H9 (cell line): ENCODE measurements at places on chromosomes 3 and 15.

DNA sequence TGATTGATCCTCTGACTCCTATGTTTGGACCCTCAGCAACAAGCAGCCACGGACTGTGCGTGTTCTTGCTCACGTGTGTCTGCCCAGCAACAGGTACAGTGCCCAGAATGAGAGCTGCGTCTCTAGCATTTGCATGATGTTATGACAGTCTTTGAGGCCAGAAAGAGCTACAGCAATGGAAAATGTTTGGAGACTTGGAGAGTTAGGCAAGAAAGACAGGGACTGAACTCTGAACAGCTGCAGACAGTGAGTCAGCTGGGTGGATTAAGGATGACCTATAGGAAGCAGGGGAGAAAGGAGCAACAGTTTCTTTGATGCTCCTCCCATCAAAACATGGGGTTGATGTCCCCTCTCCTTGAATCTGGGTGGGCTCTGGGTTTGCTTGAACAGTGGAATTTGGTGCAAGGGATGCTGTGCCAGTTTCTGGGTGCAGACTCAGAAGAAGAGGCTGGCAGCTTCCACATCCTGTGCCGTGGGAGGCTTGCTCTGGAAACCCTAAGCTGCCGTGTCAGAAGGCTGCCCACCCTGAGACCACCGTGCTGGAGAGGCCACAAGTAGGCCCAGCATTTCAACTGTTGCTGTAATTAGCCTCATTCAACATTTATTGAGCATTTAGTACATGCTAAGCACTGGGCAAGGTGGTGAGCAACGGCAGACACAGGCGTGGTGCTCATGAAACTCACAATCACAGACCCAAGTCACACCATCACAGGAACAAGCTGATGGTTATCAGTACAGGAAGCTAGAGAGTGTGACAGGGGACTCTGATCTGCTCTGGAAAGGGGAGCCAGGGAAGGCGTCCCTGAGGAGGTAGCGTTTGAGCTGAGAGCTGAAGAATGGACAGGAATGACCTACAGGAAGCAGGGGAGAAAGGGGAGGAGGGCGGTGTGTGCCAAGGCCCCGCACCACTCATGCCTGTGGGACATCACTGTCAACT, 21.7 kb downstream of the CCR9 start:
- no peaks in the 10 kb centered on the region for H3K4me1 ChIP-seq
- H3K4me3 ChIP-seq: no peak overlapping the region
- H3K36me3 ChIP-seq: no peaks in the 10 kb centered on the region
- no peak for DNase-seq
- H3K27me3 ChIP-seq: no peaks in the 10 kb centered on the region
- H3K27ac ChIP-seq: no peak overlapping the region

DNA sequence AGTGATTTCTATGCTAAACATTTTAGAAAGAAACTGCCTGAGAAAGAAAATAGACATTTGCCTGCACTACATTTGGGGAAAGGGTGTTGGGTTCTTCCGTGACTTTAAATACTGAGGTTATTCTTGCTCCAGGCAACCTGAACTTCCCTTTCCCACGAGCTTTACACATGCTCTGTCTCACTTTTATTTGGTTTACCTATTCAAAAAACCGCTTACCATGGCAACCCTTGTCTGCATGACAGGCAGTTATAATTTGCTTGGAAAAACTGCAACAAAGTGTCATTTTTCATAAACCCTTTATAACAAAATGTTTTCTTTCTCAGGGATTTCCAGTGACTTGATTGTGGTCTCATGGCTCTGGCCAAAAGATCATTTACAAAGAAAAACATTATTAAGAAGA, 416.3 kb upstream of the MEIS2 start:
- no peaks in the 10 kb centered on the region for H3K27me3 ChIP-seq
- no peak for DNase-seq
- no peaks in the 10 kb centered on the region for H3K4me1 ChIP-seq
- no peaks in the 10 kb centered on the region for H3K36me3 ChIP-seq
- H3K27ac ChIP-seq: no peak overlapping the region

- no peak overlapping the region for H3K27ac ChIP-seq
- H3K36me3 ChIP-seq: no peaks in the 10 kb centered on the region
- H3K4me3 ChIP-seq: no peak overlapping the region
Measured at GRCh38 chr3:165233501-165234195, 37.5 kb upstream of the SLITRK3 start.

DNA sequence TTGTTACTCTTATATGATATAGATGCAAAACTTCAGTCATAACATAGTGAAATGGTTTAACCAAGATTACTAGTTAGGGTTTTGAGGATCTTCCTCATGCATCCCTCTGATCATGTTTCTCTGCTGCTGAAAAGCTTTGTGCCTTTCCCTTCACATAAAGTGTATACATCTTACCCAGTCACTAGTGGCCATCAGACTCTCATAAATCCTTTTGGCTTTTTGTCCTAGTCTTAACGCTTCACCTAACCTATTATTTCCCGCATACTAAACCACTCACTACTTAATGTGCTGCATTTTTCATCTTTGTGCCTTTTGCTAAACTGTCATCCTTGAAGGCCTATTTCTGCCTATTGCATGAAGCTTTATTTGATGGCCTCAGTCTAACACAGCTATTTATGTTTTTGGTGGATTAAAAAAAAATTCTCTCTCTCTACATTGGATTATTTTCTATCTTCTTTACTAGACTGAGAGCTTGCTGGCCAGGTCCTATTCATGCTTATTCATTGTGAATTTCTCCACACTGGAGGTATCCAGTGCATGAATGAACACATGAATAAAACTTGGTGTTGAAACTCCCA, 717.6 kb upstream of the GOLIM4 start:
- H3K27me3 ChIP-seq: no peaks in the 10 kb centered on the region
- peak overlapping the region; percentile 43 for H3K27ac ChIP-seq
- H3K4me1 ChIP-seq: peaks cover 10% of the 10 kb centered on the region
- H3K36me3 ChIP-seq: no peaks in the 10 kb centered on the region
- H3K4me3 ChIP-seq: no peak overlapping the region

- no peak for DNase-seq
- H3K4me1 ChIP-seq: peaks cover 2% of the 10 kb centered on the region; the same call in 1 of the 2 replicates
- H3K36me3 ChIP-seq: no peaks in the 10 kb centered on the region
- H3K27ac ChIP-seq: no peak overlapping the region
Measured at GRCh38 chr3:150210461-150211110, 197.5 kb upstream of the TSC22D2 start.

- no peak overlapping the region for H3K4me3 ChIP-seq
- DNase-seq: no peak
- no peaks in the 10 kb centered on the region for H3K27me3 ChIP-seq
- no peak overlapping the region for H3K27ac ChIP-seq
- no peaks in the 10 kb centered on the region for H3K36me3 ChIP-seq
Measured at GRCh38 chr3:3447641-3448040, 268.1 kb upstream of the CRBN start.

GRCh38 chr3:57583544-57583943, 13.6 kb downstream of the ARF4 start:
- H3K27me3 ChIP-seq: no peaks in the 10 kb centered on the region
- peaks cover 26% of the 10 kb centered on the region for H3K36me3 ChIP-seq
- no peak overlapping the region for H3K27ac ChIP-seq

DNA sequence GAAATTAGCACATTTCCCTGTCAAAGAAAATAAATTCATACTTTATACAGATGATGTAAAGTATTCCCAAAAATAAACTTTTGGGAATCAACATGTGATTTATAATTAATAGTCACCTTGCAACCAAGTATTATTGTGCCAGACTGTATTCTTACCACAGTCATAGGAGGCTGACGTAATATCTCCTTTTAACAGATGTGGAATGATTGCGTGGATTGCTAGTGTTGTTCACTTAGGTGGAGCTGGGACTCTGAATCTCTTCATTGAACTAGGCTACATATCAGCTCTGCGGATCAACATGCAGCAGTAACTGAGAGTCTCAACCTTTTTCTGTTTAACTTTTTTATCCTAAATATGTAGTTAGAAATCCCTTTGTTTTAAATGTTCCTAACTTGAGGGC, 37.2 kb downstream of the PXK start:
- H3K4me1 ChIP-seq: no peaks in the 10 kb centered on the region
- H3K4me3 ChIP-seq: no peak overlapping the region
- H3K36me3 ChIP-seq: no peaks in the 10 kb centered on the region
- DNase-seq: no peak
- no peak overlapping the region for H3K27ac ChIP-seq

- DNase-seq: peak; percentile 98
- H3K4me3 ChIP-seq: peak overlapping the region; percentile 68; the same call in 2 of the 3 replicates
- no peaks in the 10 kb centered on the region; the same call in 1 of the 2 replicates for H3K27me3 ChIP-seq
- H3K4me1 ChIP-seq: no peaks in the 10 kb centered on the region
- H3K36me3 ChIP-seq: no peaks in the 10 kb centered on the region
- H3K27ac ChIP-seq: no peak overlapping the region
Measured at GRCh38 chr15:31396881-31397560, 70.4 kb downstream of the KLF13 start.

DNA sequence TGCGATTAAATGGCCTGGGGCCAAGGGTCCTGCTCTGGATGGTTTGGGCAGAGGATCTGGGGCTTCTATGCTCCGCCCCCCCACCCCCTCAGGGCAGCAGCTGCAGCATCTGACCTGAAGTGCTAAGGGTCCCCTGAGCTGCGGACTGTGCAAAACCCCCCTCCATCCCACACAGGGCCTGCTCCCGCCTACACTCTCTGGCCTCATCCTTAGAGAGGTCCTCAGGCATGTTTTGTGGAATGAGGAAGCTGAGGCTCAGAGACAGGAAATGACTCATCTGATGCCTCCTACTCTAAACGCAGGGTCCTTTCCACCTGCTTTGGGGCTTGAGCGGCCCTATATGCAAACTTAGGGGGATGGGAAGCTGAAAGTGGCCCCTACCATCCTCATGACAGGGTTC, 59.5 kb upstream of the CTSH start:
- peaks cover 2% of the 10 kb centered on the region; the same call in 1 of the 2 replicates for H3K27me3 ChIP-seq
- H3K36me3 ChIP-seq: no peaks in the 10 kb centered on the region
- H3K4me1 ChIP-seq: peaks cover 4% of the 10 kb centered on the region
- no peak overlapping the region for H3K4me3 ChIP-seq
- H3K27ac ChIP-seq: no peak overlapping the region

GRCh38 chr15:69013726-69014406, 629 bp upstream of the NOX5 start:
- H3K4me3 ChIP-seq: no peak overlapping the region
- no peak for DNase-seq
- peaks cover 6% of the 10 kb centered on the region; the same call in 1 of the 2 replicates for H3K36me3 ChIP-seq
- H3K27me3 ChIP-seq: no peaks in the 10 kb centered on the region
- no peaks in the 10 kb centered on the region for H3K4me1 ChIP-seq
- no peak overlapping the region for H3K27ac ChIP-seq

DNA sequence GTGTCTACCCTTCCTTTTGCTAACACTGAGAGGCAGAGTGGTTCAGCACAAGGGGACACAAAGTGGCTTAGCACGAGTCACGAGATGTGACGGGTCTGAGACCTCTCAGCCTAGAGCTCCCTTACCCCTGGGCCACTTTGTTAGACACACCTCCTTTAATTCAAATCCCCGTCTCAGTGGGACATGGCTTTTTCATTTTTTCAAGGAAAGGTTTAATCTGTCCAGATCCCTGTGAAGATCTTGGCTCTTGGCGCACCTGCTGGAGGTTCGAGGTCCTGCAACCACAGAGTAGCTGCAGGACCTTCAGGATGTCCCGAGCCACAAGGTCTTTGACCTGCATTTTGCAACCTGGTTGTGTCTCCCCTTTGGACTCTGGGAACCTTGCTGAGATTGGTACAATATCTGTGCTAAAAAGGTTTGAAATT, 52.0 kb downstream of the LPP start:
- no peak overlapping the region for H3K4me3 ChIP-seq
- no peak overlapping the region for H3K27ac ChIP-seq
- H3K36me3 ChIP-seq: peaks cover 4% of the 10 kb centered on the region; the same call in 1 of the 2 replicates
- H3K4me1 ChIP-seq: peaks cover 4% of the 10 kb centered on the region; the same call in 1 of the 2 replicates
